Testis (tissue), 5 donors: ENCODE measurements at places on chromosomes 3 and 15. TPM values are rescaled to one million over a fixed set of nuclear protein-coding genes. Genes with fewer than 3 reads are reported as not detected.
A peak's percentile ranks its signal among the peaks of the same experiment; 100 is the strongest.

GRCh38 chr3:155585384-155585783, 159.5 kb downstream of the PLCH1 start:
- no peak for DNase-seq

DNA sequence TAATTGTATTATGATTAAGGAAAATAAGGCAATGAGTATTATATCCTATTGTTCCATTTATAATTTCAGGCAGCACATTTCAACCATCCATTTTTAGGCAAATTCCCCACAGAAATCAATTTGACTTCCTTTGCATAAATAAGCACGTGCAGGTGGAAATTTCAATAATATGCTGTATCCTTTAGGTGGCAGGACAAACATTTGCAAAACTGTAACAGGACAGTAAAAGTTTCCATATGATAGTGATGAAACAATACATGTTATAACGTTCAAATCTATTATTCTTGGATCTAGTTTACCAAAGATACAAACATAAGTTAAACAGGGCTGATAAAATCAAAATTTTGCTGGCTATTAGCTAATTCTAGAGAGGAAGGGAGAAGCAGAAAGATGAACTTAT, 8.5 kb downstream of the UACA start:
- no peak for DNase-seq

GRCh38 chr3:48739955-48740823, 23.2 kb upstream of the IP6K2 start:
- peak; percentile 86 for DNase-seq

Gene MEGF11
- 18.7 TPM for polyA plus RNA-seq

Gene NISCH
- 166 TPM for polyA plus RNA-seq
